Activated naive CD4-positive, alpha-beta T cell (primary cell): ENCODE measurements at places on chromosomes 12 and 14.

- no peak for DNase-seq
These were observed 16.2 kb upstream of the TCL1A start for GRCh38 chr14:95730126-95730525.

- no peak for DNase-seq
These were observed 1.9 kb downstream of the TEAD4 start for GRCh38 chr12:2960996-2961616.

DNA sequence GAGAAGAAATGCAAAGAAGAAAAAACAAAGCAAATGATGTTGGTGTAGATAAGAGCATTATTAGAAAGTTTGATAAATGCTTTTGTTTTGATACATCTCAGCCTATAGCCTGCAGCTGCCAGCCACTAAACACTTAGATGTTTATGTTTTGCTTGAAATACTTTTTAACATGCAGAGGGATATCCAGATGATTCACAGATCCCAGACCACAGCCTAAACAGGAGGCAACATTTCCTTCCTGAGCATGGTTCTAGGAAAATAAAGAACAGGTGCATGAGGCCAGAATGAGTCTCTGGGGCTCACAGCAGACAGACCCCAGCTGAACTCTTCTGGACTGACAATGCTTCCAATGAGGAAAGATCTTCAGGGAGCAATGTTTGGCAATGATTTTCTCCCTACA is 103.7 kb upstream of the EEA1 start:
- no peak for DNase-seq

DNA sequence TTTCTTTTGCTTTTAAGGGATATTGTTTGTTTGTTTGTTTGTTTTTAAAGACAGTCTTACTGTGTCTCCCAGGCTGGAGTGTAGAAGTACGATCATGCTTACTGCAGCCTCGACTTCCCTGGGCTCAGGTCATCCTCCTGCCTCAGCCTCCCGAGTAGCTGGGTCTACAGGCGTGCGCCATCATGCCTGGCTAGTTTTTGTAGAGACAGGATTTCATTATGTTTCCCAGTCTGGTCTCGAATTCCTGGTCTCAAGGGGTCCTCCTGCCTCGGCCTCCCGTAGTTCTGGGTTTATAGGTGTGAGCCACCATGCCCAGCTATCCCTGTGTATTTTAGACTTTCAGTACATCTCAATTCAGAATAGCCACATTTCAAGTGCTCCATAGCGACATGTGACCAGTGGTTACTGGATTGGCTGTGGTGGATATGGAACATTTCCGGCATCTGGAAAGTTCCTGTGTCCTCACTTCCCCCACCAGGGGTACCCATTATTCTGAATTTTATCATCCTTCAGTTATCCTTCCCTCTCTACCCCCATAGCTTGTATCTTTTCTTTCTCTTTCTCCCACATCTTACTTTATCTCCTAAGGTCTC is 61.1 kb downstream of the HRK start:
- no peak for DNase-seq

GRCh38 chr14:34361504-34362011 is 100.5 kb downstream of the SPTSSA start:
- no peak for DNase-seq

GRCh38 chr12:76864791-76865400 is 13.9 kb downstream of the CSRP2 start:
- no peak for DNase-seq

GRCh38 chr12:111759271-111759670 is 7.5 kb upstream of the ALDH2 start:
- DNase-seq: no peak

- DNase-seq: no peak
These were observed 222.0 kb downstream of the ANO2 start for GRCh38 chr12:5723071-5723470.

- DNase-seq: no peak
These were observed 863.2 kb downstream of the LRFN5 start for GRCh38 chr14:42469637-42470426.

- no peak for DNase-seq
These were observed 18.0 kb downstream of the MFAP5 start for GRCh38 chr12:8644345-8645248.

DNA sequence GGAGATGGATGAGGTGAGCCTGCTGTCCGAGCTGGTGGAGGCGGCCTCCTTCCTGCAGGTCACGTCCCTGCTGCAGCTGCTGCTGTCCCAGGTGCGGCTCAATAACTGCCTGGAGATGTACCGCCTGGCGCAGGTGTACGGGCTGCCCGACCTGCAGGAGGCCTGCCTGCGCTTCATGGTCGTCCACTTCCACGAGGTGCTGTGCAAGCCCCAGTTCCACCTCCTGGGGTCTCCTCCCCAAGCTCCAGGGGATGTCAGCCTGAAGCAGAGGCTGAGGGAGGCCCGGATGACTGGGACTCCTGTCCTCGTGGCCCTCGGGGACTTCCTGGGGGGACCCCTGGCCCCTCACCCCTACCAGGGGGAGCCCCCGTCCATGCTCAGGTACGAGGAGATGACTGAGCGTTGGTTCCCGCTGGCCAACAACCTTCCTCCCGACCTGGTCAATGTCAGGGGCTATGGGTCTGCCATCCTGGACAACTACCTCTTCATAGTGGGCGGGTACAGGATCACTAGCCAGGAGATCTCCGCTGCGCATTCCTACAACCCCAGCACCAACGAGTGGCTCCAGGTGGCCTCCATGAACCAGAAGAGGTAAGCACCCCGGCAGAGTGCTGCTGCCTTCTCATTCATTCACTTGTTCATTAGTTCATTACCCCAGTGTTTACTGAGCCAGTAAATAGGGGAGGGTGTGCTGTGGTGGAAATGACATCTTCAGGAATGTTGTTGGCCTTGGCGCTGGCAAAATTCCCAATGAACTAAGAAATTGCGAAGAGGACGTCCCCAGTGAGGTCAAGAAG is 774 bp upstream of the MANSC4 start:
- DNase-seq: no peak

- no peak for DNase-seq
These were observed 269.0 kb upstream of the GARIN2 start for GRCh38 chr14:66920196-66920595.

DNA sequence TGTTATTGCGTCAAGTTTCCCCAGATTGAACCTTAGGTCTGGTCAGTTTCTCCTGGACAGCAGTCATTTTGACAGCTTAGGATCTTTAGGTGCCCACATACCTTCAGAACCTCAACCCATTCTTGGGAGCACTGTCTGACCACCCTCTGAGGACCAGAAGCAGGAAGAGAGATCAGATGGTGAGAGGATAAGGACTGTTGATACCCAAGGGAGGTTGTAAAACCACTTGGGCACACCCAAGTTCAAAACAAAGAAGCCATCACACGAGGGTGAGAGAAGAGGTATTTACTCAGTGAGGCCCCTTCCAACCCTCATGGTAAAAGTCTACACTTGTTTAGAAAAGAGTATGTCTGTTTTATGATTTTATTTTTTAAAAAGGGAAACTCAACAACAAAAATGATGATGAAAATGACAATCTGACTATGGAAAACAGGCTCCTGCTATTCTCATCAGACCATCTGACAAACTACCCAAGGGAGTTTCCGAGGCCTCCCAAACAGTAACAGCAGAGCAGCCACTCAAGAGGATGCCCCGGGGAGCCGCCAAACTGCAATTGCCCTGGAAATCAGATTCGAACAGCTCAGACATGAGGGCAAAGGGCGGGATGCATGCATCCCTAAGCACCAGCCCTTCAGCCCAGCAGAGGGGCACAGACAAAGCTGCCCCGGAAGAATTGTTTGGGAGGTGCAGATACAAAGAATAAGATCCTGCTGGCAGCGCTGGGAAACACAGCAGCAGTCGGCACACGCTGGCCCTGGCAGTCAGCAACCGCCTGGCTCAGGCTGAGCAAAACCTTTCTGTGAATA is 162.6 kb upstream of the PLEKHG7 start:
- DNase-seq: no peak

DNA sequence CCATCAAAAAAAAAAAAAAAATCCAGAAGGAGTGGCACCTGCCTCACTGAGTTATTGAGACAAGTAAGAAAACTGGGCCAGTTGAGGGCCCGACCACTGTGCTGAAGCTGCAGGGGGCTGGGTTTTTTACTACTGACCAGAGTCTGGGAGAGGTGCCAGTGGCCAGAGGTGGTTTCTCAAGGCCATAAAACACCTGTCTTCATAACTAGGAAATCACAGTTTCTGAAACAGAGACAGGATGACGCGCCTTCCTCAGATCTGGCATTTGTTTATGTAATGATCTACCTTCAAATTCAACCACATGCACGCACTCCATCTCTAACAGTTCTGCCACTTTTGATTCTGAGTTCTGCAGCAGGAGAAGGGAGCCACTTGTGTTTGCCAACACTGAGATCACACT is 12.7 kb downstream of the TSPAN11 start:
- no peak for DNase-seq

DNA sequence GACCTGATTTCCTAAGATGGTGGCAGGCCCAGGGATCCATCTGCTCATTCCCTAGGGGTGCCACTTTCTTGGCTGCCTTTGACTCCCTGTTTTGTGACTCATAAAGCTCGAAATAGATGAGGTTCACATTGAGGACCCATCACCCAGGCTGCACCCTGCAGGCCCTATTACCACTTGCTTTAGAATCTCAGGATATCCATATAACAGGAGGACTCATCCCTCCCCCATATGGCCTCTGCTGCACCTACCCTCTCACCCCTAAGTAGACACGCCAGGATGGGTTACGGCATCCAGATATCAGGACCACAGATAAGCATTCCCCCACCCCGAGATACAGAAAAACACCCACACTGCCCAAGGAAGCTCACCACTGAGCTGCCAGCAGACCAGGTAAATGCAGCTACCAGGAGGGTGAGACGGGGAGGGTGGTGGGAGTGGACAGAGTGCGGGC is 155.7 kb downstream of the DPF3 start:
- no peak for DNase-seq

DNA sequence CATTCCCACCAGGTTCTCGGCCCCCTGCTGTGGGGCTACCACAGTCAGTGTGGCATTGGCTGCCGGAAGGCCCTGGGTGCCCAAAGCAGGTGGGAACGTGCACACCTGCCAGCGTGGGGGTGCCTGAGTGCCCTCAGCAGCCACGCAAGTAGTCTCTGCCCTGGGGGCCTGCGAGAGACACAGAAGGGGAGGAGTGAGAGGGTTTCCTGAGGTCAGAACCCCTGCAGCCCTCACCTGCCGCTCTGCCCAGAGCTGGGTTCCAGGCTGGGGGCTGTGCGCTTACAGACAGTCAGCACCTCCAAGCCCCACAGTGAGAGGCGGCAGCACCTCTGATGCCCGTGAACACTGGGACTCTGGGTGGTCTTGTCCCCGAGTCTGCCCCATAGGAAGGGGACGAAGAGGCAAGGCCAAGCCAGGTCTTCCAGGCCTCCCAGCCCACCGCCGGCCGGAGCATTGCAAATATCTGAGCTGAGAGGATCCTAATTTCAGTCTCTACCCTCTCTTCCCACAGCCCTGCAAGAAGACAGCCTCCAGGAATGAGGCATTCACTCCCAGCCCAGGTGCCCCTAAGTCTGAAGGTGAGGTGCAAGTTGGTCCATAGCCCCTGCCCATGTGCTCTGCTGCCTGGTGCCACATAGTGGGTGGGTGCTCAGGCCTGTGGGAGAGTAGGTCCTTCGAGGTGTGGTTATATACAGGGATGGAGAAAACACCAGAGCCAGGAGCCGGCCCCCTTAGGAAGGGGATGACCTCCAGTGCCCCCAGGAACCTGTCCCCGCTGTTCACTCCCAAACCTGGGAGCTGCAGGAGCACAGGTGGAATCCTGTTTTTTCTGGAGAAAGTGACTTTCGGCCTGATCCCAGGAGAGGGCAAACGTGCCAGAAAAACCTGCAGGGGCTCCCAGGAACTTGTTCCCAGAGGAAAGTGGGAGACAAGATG is 291.1 kb upstream of the RTL1 start:
- DNase-seq: no peak

GRCh38 chr12:25957793-25958427 is 572 bp upstream of the RASSF8 start:
- no peak for DNase-seq

DNA sequence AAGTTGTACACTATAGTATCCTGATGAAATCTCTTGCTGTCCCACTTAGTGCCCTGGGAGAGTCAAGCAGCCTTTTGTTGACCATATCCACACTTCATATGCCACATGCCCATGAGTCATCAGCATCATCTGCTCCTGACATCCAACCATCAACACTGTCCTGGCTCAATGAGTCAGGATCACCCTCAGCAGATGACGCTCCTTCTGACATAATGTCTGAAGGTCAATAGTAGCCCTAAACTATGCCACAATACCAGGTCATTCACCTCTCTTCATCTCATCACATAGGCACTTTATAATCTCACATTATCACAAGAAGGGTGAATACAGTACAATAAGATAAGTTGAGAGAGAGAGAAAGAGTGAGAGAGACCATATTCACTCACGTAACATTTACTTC is 369.0 kb upstream of the FAR2 start:
- no peak for DNase-seq

DNA sequence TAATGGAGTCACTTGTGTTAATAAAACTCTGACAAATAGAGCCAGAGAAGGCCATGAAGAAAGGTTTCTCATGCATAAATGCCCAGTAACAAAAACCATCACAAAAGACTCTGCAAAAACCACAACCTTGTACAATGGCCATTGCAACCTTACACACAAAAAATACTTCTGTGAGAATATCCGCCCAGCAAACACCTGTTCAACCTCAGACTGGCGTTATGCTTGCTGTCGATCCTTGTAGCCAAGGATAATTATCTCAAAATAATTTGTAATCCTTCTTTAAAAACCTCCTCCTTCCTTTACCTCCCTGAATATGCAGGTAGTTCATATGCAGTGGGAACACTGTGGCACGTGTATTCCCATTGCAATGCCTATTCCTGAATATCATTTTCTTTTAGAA is 157.1 kb downstream of the SLC41A2 start:
- no peak for DNase-seq

DNA sequence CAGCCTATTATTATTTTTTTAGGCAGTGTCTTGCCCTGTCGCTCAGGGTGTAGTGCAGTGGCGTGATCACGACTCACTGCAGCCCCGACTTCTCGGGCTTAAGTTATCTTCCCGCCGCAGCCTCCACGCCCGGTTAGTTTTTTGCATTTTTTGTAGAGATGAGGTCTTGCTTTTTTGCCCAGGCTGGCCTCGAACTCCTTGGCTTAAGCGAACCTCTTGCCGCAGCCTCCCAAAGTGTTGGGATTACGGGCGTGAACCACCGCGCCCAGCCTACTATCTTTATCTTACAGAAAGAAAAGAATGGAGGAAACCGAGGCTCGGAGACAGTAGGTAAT is 507 bp upstream of the PTPN11 start:
- no peak for DNase-seq

GRCh38 chr12:63918800-63919300 is 74.3 kb downstream of the SRGAP1 start:
- DNase-seq: no peak

DNA sequence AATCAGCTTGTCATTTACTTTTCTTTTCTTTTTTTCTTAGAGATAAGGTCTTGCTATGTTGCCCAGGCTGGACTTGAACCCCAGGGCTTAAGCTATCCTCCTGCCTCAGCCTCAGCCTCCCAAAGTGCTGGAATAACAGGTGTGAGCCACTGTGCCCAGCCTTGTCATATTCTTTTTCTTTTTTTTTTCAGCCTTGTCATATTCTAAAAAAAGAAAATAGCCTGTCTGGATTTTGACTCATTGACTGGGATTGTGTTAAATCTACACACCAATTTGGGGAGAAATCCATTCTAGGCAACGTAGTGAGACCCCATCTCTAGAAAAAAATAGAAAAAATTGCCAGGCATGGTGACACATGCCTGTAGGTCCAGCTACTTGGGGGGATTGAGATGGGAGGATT is 24.1 kb downstream of the ATP5MC2 start:
- no peak for DNase-seq
